ENCODE measurements at places on chromosomes 2 and 18. TPM values are rescaled to one million over a fixed set of nuclear protein-coding genes. Genes with fewer than 3 reads are reported as not detected.

TUBB6 gene
- total RNA-seq, result 201 TPM

AFF3 gene
- total RNA-seq, result 0.08 TPM

INHBB gene
- 35.9 TPM for total RNA-seq

EML6 gene
- total RNA-seq, result 1.2 TPM

NLRC4 gene
- 0.11 TPM for total RNA-seq

CTIF gene
- total RNA-seq, result 12.5 TPM

Measured in A549 treated with dexamethasone at 1 μM for 4 hours (cell line).